Stimulated activated CD8-positive, alpha-beta memory T cell treated with anti-CD3 and anti-CD28 coated beads, Interleukin-7, amount 100 ng/mL, for 24 hours (primary cell): ENCODE measurements at places on chromosomes 11 and 22.

DNA sequence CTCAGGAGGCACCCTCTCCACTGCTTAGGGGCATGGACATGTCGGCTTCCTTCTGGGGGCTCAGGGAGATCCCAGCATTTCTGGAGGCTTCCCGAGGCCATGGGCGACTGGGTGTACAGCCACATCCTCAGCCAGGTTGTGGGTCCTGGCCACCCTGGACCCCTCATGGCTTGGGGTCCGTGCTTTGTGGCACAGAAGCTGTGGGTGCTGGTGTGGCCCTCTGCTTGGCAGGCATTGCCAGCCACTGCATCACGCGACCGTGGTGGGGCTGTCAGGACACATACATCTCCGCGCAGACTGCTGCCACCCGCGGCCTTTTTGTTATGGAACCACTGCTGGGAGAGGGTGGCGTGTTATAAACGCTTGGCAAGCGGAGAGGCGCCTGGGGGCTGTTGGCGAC, 1174.9 kb downstream of the BRD1 start:
- DNase-seq: no peak

DNA sequence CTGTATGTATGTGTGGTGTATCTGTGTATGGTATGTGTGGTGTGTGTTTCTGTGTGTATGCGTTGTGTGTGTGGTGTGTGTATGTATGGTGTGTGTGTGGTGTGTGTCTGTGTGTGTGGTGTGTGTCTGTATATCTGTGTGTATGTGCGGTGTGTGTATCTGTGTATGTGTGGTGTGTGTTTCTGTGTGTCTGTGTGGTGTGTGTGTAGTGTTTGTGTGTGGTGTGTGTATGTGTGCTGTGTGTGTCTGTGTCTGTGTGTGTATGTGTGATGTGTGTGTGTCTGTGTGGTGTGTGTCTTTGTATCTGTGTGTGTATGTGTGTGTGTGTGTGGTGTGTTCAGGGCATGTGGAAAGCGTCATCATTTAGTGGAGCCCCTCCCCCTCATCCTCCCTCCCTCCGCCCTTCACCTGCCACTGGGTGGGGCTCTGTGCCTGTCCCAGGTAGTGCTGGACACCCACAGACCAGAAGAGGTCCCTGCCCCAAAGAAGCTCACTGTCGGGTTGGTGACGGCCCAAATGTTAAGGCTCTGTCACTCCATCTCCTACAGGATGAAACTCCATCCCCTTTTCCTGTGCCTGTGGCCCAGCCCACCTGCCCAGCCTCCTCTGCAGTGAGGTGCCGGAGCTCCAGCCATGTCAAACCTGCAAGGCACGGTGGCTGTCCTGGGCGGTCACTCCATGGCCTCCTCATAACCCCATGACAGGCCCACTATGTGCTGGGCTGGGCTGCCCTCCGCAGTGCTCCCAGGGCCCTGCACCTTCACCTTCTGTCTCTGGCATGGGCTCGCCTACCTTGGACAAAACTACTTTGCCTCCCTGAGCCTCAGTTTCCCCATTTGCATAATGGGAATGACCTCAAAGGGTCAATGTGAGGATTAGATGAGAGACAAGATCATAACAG, 23.4 kb upstream of the SHISAL1 start:
- no peak for DNase-seq

GRCh38 chr22:35192129-35192918, 65.0 kb upstream of the HMGXB4 start:
- DNase-seq: no peak

DNA sequence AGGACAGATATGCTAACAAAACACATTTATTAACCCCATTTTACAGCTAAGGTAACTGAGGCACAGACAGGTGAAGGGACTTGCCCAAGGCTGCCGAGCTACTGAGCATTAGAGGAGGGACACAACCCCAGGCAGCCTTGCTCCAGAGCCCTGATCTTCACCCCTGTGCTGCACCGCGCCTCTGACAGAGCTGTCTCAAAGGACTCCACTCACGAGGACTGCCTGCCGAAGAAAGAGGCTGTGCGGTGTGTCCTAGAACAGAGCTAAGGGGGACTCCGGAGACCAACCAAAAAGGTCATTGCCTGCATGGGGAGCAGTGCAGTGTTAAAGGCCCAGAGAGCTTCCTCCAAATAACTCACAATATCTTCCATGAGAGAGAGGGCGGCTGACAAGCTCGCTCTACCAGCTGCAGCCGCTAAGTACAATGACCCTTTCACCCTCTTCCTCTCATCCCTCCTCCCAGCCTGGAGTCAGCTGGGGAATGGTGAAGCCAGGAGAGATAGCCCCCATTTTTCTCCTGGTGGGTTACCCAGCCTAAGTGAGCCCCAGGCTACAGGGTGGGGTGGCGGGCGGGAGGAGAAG, 119.2 kb downstream of the DSCAML1 start:
- DNase-seq: no peak

DNA sequence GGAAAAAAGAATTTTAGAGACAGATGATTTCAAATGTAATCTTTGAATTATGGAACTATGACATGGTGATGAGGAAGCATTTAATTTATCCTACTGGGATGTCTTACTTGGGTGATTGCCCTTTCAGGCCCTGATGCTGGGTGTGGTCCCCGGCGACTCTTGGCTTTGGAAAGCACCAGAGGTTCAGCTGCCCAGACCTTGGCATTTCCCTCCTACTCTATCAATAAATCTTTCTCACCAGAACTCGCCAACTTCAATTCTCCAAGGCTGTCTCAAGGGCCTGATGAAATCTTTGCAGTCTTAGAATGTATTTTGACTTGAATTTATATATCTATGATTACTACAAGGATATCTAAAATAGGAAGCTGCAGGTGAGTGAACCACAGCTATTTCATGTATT, 18.5 kb upstream of the OR4D5 start:
- no peak for DNase-seq

GRCh38 chr11:57633394-57634070, 16.2 kb downstream of the YPEL4 start:
- DNase-seq: no peak

DNA sequence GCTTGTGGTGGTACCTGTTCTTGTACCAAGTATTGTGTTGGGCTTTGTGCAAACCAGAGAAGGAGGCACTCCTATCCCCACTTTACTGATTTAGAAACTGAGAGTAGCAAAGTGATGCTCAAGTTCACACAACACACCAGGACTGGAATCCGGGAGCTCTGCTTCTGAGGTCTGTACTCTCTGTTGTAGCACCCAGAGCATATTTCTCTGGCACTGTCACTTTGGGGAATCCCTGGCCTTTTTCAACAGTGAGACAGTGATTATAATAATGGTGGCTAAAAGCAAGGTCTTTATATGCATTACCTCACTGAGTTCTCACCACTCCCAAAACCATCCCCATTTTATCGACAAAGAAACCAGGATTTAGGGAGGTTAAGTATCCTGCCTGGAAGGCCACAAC, 362.4 kb downstream of the TENM4 start:
- DNase-seq: no peak

DNA sequence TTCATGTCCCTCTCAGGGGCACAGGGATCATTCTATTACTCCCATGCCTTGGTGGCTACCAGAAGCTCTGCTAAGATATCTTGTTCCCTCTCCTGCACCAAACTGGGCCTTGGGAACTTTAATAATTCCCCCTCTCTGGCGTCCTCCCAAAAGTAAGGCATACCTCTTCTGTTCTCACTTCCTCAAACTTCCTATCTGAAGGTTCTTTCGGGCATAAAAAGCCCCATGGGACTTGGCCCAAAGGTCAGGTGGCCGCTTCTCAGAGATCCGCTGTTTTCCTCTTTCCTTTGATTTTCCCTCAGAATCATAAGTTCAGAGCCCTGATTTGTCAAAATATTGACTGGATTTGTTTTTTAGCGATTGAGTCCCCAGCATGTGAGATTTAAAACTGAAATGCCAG, 13.0 kb downstream of the POLD3 start:
- DNase-seq: no peak

- DNase-seq: no peak
Measured at GRCh38 chr22:24141586-24141985, 39.7 kb upstream of the SUSD2 start.

- no peak for DNase-seq
Measured at GRCh38 chr11:75718419-75719339, 1.0 kb downstream of the MOGAT2 start.

- DNase-seq: no peak
Measured at GRCh38 chr11:132691848-132692550, 840.3 kb downstream of the OPCML start.

DNA sequence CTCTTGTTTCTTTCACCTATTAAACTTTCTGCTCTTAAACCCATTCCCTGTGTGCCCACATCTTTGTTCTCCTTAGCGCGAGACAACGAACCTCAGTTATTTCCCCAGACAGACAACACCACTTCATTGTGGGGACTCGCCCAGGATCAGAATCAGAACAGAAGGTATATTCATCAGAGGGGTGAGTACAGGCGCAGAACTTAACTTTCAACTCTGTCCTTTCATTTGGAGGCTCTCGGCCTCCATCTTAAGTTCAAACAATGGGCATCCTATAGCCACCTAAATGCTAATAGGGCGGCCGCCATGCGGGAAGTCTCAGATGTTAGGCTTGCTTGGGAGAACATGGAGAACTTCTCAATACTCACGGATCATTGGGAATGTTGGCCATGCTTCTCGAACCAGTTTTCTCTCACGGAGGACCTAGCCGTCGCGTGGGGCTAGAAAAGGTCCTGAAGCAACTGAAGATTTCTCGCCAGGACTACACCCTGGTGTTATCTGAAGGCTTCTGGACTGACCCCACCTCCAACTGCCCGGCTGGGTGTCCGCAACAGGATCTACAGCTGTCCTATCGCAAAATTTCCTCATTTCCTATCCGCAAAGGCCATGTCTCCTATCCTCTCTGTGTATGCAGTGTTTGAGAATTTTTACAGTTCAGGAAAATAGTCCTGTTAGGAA, 13.4 kb upstream of the HYLS1 start:
- no peak for DNase-seq

DNA sequence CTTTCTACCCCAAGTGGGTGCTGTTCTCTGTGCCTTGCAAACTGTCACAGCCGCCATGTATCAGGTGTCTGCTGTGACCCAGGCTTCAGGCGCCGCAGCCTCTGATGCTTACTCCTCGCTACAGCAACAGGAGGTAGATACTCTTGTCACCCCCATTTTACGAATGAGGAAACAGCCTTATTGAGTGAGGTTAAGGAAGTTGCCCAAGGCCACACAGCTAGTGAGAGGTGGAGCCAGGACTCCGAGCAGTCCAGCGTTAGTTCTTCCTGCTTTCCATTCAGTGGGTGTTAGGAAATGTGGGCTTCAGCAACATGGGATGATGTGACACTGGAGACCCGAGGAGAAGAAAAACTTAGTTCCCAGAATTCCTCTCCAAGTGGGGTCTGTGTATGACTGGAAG, 14.3 kb downstream of the RNF215 start:
- no peak for DNase-seq

DNA sequence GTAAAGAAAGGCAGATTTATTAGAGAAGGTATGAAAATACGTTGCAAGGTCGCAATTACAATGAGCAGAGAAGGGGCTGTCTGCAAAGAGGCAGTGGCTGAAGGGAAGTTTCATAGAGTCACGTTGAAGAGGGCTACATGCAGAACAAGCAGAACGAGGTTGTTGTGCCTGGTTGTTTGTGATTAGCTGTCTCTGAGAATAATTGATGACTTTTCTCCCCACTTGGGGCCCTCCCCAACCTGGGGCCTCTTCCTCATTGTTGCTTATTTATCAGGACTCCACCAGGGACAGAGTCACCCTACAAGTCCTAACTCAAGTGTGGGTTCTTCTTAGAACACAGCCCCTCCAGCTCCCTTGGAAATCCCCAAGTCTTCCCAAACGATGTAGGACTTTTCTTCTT, 29.1 kb downstream of the CSF2RB start:
- DNase-seq: no peak

DNA sequence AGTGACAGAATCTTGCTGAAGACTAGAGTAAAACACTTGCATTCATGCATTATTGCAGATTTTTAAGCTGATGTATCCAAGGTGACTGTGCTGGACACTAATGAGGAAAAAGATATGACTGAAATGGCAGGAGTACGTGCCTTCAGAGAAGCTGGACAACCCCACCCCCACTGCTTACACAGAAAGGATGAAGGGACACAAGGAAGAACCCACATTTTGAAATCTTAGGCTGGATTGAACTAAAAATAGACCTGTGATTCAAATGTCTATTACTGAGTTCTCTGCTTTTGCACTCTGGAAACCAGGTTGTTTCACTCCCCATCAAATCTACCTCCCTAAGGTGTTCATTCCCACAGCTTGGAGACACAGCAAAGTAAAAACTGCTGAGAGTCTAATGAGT, 117.1 kb downstream of the KCNC1 start:
- no peak for DNase-seq

- DNase-seq: no peak
Measured at GRCh38 chr22:37591823-37592404, 12.0 kb upstream of the LGALS2 start.

- no peak for DNase-seq
Measured at GRCh38 chr22:25172153-25172552, 27.5 kb upstream of the CRYBB3 start.

- DNase-seq: no peak
Measured at GRCh38 chr11:2210366-2211112, 38.9 kb upstream of the TH start.

GRCh38 chr11:1156506-1157340, 1.0 kb upstream of the MUC5AC start:
- DNase-seq: no peak

DNA sequence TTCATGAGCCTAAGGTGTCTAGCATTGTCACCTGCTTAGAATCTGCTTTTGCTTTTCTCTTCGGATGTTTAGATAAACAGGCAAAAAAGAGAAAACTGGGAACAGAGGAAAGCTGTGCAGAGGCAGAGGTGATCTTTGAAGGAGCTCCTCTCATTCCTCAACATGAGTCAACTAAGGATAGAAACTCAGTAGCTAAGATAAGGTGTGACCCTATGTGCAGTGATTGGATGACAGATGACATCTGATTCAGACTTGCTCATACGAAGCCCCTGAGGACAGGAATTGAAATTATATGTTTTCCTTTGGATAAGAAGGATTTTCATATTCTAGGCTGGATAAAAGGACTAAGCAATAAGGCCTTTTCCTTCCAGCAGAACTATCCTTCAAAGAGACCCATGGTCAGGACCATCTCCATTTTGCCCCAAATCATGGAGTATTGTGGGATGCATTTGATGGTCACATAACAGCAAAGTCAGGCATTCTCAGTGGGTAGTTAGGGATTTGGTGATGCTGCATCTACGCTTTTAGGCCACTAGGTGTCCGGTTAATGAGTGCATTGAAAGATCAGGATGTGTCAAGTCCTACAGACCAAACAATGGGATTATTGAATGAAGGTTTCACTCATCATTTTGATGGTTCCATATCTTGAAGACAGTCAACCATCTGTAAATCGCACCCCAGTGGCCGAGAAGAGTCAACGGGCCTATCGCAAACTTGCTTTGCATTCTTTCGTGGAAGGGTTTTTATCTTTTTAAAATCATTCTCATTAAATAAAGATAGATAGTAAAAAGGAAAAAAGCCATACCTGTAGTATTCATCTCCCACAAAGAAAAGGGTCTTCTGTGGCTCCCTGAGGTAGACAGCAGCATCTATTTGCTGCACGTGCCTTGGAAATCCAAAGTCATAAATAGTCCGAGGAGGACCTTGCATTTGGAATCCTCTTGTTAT, 32.2 kb downstream of the MMP20 start:
- no peak for DNase-seq

- no peak for DNase-seq
Measured at GRCh38 chr11:39786682-39787081, 1672.8 kb downstream of the LRRC4C start.

GRCh38 chr11:88596786-88597185, 259.2 kb upstream of the CTSC start:
- no peak for DNase-seq

GRCh38 chr11:41461057-41461681, 1.7 kb upstream of the LRRC4C start:
- DNase-seq: no peak
